A549 treated with CpdA at 1 μM for 4 hours (cell line): ENCODE measurements at places on chromosomes 16 and 17. TPM values are rescaled to one million over a fixed set of nuclear protein-coding genes. Genes with fewer than 3 reads are reported as not detected.

Gene AANAT
- total RNA-seq: 0.25 to 0.50 TPM (median 0.31 TPM) in 4 of 5 replicates, not detected in the other

Gene DUSP3
- total RNA-seq: 58.4 to 63.0 TPM (median 62.0 TPM) in 5 replicates

Gene KRT39
- not detected in 5 replicates for total RNA-seq

Gene TBC1D3E
- total RNA-seq: not detected in 5 replicates

Gene NUDT16L1
- 17.3 to 25.2 TPM (median 24.0 TPM) in 5 replicates for total RNA-seq

Gene CIITA
- total RNA-seq: 0.08 to 0.17 TPM (median 0.16 TPM) in 5 replicates

Gene TAC4
- not detected in 5 replicates for total RNA-seq

Gene MYH1
- not detected in 5 replicates for total RNA-seq

Gene C16orf74
- 9.5 to 18.9 TPM (median 16.3 TPM) in 5 replicates for total RNA-seq

Gene PAFAH1B1
- total RNA-seq: 172 to 202 TPM (median 182 TPM) in 5 replicates

Gene DNAI2
- 0.06 TPM in 1 of 5 replicates, not detected in the others for total RNA-seq

Gene MRC2
- 35.5 to 62.7 TPM (median 51.9 TPM) in 5 replicates for total RNA-seq

Gene SSH2
- total RNA-seq: 27.9 to 33.3 TPM (median 30.1 TPM) in 5 replicates

Gene HBA1
- 0.91 to 1.6 TPM (median 1.3 TPM) in 5 replicates for total RNA-seq

Gene PRCD
- 0.02 TPM in 1 of 5 replicates, not detected in the others for total RNA-seq

Gene CCL14
- total RNA-seq: not detected in 5 replicates

Gene CARD14
- 0.08 to 0.26 TPM (median 0.22 TPM) in 3 of 5 replicates, not detected in the others for total RNA-seq

Gene TMEM88
- 0.48 to 1.1 TPM (median 0.79 TPM) in 5 replicates for total RNA-seq

Gene CCL8
- not detected in 5 replicates for total RNA-seq

Gene OTOP2
- total RNA-seq: 0.06 to 0.17 TPM (median 0.08 TPM) in 4 of 5 replicates, not detected in the other

Gene CHST5
- total RNA-seq: 0.03 TPM in 1 of 5 replicates, not detected in the others

Gene SPATA22
- total RNA-seq: not detected in 5 replicates

Gene OR1F1
- total RNA-seq: 0.29 to 0.48 TPM (median 0.40 TPM) in 3 of 5 replicates, not detected in the others

Gene CASKIN1
- total RNA-seq: 0.44 to 3.9 TPM (median 0.57 TPM) in 5 replicates

Gene MYH3
- total RNA-seq: 0.77 to 1.8 TPM (median 0.91 TPM) in 5 replicates

Gene MCRIP1
- total RNA-seq: 78.9 to 105 TPM (median 92.0 TPM) in 5 replicates

Gene MYO15B
- 38.9 to 58.8 TPM (median 48.5 TPM) in 5 replicates for total RNA-seq

Gene MT4
- total RNA-seq: not detected in 5 replicates

Gene PRSS27
- total RNA-seq: 1.0 to 1.6 TPM (median 1.3 TPM) in 5 replicates

Gene C17orf50
- total RNA-seq: 0.23 to 0.42 TPM (median 0.30 TPM) in 5 replicates

Gene NUDT7
- 5.0 to 6.0 TPM (median 5.5 TPM) in 5 replicates for total RNA-seq

Gene CSNK1D
- total RNA-seq: 146 to 164 TPM (median 156 TPM) in 5 replicates

Gene PDILT
- total RNA-seq: not detected in 5 replicates

Gene ANKS4B
- 0.07 to 0.12 TPM (median 0.09 TPM) in 5 replicates for total RNA-seq

Gene SMARCD2
- total RNA-seq: 53.0 to 66.3 TPM (median 61.3 TPM) in 5 replicates

Gene RNF222
- total RNA-seq: not detected in 5 replicates

Gene RASD1
- 0.37 to 1.1 TPM (median 0.89 TPM) in 5 replicates for total RNA-seq

Gene GAS2L2
- total RNA-seq: 0.09 to 0.21 TPM (median 0.12 TPM) in 4 of 5 replicates, not detected in the other

Gene CCL1
- total RNA-seq: not detected in 5 replicates

Gene CA7
- total RNA-seq: 0.07 TPM in 1 of 5 replicates, not detected in the others

Gene CDYL2
- 0.28 to 0.70 TPM (median 0.46 TPM) in 5 replicates for total RNA-seq

Gene MATCAP1
- total RNA-seq: 3.6 to 8.0 TPM (median 5.9 TPM) in 5 replicates

Gene FBXW10
- 0.96 to 1.9 TPM (median 1.2 TPM) in 5 replicates for total RNA-seq
